ENCODE measurements at places on chromosomes 16 and 17.

- no peak for ATAC-seq
These were observed 722 bp downstream of the CDC27 start for GRCh38 chr17:47188271-47188875.

DNA sequence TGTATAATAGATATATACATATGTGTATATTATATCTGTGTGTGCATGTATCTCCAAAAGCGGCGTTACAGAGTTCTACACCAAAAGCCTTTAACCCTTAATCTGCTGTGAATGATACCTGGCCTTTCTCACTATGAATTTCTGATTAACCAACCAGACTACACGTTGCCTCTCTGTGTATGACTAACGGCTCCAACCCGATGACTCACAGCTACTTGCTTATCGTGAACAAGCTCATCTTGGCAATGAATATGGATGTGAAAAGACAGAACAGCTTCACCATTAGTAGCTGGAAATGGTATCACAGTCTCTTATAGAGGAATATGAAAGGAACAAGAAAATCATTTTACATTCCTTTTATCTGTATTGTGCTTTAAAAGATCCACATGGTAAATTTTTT, 23.8 kb upstream of the ARHGAP44 start:
- no peak for ATAC-seq

DNA sequence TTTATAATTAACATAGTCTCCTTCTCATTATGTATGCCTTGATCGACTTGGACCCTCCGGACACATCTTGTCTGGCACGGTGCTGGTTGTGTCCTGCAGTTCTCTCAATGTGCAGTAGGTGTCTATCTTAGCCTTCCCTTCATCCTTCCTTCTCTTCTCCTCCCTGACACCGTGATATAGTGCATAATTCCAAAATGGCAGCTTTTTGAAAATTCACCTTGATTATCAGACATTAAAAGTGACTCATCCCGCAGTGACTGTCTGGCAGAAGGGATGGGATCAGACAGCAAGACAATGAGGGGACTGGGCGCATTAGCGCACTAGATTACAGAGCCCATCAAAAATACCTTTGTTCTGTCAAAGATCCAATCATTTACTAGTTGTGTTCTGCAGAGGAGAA, 70.0 kb upstream of the PMFBP1 start:
- no peak for ATAC-seq

GRCh38 chr16:8741636-8742035, 55.8 kb downstream of the TMEM186 start:
- no peak for ATAC-seq

DNA sequence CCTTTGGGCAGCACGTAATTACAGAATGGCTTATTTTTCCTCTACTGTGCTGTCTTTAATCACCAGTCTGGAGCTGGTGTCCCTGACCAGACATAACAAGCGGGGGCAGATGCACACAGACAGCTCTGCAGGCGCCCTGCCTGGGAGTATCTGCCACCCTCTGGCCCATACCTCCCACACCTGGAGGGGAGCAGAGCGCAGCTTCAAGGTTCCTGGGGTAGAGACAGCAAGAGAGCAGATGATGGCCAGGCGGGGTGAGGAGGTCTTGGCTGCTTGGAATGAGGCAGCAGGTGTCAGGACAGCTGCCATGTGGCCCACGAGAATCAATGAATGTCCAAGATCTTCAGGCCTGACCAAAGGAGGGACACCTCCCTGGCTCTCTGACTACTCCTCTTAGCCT, 23.8 kb downstream of the TMEM94 start:
- no peak for ATAC-seq

DNA sequence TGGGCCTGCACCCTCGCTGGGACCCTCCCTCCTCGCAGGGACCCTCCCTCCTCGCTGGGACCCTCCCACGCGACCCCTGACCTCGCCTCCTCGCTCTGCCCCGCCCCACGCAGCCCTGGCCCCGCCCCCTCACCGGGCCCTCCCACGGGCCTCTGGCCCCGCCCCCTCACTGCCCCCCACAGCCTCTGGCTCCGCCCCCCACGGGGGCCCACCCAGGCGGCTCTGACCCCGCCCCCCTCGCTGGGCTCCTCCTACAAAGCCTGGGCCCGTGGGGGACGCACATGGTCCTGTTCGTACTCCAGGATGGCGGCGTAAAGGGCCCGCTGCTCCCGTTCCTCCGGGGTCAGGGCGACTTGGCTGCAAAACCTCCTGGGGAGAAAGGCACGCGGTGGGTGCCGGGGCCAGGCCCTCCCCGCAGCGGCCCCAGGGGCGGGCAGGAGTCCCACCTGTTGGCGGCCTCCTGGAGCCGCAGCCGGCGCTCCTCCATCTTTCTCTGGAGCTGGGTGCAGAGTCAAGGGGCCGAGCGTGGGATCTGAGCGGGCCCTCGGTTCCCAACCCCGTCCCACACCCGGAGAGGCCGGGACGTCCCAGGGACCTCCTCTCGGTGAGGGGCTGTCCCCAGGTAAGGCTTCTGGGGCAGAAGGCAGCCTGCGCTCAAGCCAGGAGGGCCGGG, 9.0 kb downstream of the VPS9D1 start:
- ATAC-seq, result peak; percentile 83

- ATAC-seq, result peak; percentile 27
These were observed 55.6 kb downstream of the COTL1 start for GRCh38 chr16:84562174-84562815.

GRCh38 chr17:35856603-35857002, 12.1 kb downstream of the HEATR9 start:
- no peak for ATAC-seq

DNA sequence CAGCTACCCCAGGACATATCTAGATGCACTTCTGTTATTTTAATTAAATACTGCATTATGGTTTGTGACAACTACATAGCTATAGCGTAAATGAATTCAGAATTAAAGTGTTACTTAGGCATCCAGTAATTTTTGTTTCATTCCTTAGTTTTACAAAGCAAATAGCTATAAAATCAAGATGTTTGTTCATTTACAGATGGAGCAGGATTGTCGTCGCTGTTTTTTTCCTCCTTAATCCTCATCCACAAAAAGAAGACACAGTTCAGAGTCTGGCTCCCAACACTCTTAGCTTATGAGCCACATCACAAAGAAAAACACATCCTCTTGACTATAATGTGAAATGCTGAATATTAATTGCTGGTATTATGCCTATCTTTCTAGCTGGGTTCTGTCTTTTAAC, 43.7 kb downstream of the SNX11 start:
- ATAC-seq, result no peak

DNA sequence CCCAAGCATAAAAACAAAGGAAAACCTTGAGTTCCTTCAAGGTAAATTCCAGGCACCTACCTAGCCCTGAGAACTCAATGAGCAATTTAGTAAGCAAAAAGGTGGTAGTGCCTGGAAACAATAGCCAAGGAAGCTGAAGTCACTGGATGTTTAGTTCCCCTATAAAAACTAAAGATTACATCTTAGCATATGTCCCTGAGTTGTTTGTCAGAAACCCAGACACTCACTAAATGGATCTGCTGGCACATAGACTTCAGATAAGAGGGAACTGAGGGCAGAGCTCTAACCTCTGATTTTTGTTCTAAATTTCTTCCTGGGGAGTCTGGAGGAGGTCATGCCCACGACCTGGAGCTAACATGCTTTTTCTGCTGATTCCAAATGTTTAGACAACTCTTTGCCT, 532.8 kb upstream of the SALL1 start:
- ATAC-seq, result no peak

DNA sequence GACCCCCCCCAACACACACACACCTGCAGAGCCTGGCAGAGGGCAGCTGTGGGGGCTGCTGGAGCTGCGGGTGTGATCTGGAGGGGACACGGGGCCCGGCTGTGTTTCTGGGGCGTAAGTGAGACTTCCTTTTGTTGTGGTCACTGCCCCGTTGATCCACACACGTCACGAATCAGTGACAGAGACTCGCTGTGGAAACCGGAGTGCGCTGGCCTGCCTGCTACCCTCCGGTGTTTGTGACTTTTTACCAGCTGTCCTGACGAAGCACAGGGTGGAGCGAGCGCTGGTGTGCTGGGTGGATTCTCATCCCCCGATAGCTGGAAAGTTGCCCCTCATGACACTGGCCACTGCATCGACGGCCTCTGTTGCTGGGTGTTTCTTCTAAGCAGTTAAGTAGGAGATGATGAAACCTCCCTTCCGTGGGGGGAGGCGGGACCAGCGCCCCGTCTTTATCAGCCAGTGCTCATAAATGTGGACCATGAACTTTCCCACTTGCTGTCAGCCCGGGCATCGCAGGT, 2.3 kb downstream of the METRNL start:
- no peak for ATAC-seq

GRCh38 chr16:3065069-3065741, at the start of gene IL32:
Gene IL32 (plus strand): TSS chr16:3065640. CDS start chr16:3065812, 172 bp downstream.
- ATAC-seq, result peak; percentile 67

Data from activated CD4-positive, CD25-positive, alpha-beta regulatory T cell treated with anti-CD3 and anti-CD28 coated beads, Interleukin-2, amount 50 U/mL, for 24 hours (primary cell).